ENCODE measurements at places on chromosomes 3 and 15.

DNA sequence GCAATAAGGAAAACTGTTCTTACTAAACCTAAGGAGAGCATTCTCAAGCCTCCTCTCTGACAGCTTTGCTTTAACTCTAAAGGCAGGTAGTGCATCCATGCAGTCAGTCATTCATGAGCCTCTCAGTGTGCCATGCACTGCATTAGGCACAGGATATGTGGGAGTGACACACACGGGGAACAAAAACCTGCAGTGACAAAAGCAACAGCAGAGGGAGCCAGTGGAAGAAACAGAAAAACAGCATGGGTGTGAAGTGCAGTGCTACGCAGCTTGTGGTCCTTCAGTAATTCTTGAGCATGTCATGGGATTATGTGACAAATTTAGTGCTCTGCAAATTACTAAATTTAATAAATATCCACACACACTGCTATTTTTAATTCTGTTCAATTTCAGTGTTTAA, 230.7 kb downstream of the BBX start:
- DNase-seq: no peak

DNA sequence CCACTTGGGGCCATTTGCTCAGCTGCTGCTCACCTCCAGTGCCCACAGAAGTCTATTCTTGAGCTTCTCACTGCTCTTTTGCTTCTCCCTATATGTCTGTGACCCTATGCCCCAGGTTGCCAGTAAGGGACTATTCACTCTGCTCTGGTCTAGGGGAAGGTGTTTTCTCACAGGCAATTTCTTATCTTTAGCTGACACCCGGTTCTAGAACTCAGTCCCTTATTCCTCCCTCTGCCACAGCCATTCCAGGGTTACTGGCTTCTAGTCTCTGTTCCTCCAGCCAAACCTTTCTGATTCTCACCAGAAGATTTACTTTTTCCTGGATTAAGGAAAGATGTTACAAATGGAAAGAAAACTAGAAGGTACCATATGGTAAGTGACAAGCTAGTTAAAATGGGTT, 574.0 kb downstream of the NTRK3 start:
- DNase-seq: no peak

DNA sequence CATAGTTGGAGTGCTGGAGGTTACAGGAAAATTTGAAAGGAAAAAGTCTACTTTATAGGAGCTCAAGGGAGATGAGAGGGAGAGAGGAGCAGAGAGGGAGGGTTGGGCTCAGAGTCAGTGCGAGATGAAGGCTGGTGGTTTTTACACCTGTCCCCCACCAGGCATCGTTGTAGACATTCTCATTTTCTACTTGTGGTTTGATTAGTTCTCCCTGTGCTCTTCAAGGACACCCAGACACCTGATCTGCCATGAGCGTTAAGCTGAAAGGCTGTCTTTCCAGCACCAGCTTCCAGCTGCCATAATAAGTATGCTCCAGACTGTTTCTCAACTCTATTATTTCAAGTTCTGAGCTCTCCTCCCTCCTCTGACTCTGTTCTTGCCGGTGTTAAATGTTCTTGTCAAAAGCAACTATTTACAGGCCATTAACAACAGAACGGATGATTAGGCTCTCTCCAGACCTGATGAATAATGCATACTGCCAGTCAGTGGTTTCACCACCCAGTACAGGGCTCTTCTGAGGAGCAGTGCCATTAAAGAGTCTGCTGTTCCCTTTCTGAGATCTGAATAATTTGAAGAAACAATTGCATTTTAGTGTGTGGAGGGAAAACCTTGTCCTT, 514.6 kb upstream of the MCTP2 start:
- DNase-seq: no peak

GRCh38 chr3:196246612-196247308, 30.4 kb downstream of the SLC51A start:
- no peak for DNase-seq

- no peak for DNase-seq
Observed at GRCh38 chr15:83044156-83044555, 22.9 kb downstream of the BTBD1 start.

- no peak for DNase-seq
Observed at GRCh38 chr3:58874248-58874741, 175.5 kb downstream of the CFAP20DC start.

GRCh38 chr3:109640146-109640652, 302.9 kb upstream of the DPPA4 start:
- no peak for DNase-seq

DNA sequence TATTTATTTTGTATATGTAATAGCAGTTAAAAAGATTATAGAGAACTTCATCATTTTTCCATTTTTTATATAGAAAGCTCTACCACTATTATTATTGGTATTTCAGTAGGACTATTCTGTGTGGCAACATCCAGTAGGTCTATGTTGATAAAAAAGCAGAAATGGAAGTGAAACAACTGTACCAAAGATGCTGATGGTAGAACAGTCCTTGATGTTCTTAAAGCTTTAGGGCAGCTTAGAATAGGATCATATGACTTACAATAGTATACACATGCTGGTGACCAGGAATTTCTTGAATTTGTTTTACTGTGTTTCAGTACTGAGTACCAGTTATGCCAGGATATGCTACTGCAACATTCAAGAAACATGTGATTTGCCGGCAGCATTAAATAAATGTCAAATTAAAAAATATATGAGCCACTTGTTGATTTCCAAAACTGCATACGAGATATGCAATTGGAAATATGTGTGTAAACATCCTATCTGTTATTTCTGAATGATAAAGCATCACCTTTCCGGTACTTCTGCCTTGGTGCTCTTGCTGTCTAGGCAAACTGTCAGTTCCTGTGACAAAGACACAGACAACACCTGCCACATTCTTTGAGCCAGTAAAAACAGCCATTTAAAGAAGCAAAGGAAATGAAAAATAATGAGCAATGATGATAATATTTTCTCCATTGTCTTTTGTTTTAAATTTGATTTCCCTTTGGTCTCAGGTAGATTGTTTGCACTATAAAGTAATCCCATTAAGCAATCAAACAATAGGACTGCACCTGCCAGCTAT, 649.2 kb downstream of the ZPLD1 start:
- no peak for DNase-seq

- no peak for DNase-seq
Observed at GRCh38 chr3:152202976-152203626, 65.6 kb upstream of the MBNL1 start.

GRCh38 chr3:31713816-31714215, 181.1 kb downstream of the STT3B start:
- no peak for DNase-seq

DNA sequence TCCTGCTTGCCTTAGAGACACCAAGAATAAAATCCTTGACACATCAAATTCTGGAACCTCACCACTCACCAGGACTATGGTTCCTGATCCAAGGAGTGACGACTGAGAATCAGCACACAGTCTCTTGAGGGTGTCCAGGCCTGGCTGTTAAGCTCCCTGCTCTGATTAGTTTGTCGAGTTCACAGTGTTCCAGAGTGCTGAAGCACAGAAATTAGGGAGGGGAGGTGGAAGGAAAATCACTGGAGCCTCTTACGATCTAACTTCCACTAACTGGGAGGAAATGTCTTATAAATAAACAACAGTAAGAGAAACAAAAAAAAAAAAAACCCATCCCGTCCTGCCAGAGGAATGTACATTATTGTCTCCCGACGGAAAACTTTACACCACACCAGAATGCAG, 330.2 kb downstream of the TIGIT start:
- no peak for DNase-seq

GRCh38 chr3:180466401-180467011, 135.5 kb upstream of the TTC14 start:
- DNase-seq: no peak

DNA sequence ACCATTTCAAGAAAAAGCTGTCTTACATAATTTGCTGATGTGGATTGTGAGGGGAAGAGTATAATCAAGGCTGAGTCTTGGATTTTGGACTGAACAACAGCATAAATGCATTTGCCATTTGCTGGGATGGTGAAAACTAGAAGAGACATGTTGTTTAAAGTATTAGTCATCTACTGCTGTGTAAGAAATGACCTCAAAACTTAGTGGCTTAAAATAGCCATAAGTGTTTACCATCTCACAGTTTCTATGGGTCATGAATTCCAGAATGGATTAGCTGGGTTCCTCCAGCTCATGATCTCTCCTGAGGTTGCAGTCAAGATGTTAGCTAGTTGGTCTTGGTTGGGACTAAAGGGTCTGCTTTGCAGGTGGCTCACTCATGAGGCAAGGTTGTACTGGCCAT, 66.2 kb downstream of the SCN11A start:
- no peak for DNase-seq

DNA sequence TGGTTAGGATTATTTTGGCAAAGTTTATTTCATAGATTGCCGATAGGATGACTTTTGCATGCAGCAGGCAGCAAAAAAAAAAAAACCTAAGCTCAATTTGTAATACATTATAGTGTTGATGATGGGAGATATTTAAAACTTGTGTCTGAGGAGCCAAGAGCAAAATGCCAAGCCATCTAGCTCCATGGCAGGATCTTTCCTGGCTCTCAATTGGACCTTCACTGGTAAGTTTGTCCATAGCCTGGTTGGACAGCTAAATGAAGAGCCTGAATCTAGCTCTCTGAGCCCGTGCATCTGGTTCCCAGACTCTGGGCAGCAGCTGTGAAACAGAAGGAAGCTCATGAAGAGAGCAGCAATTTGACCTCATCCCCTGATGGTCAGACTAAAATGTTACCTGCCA, 17.5 kb downstream of the STAC start:
- DNase-seq: no peak

GRCh38 chr3:89692601-89693000, 585.2 kb downstream of the EPHA3 start:
- DNase-seq: no peak

GRCh38 chr15:30063835-30064546, 18.8 kb upstream of the GOLGA8J start:
- DNase-seq: no peak

GRCh38 chr15:57385923-57386390, 9.7 kb downstream of the CGNL1 start:
- no peak for DNase-seq

GRCh38 chr3:194035406-194036138, 100.4 kb upstream of the HES1 start:
- no peak for DNase-seq

- no peak for DNase-seq
Observed at GRCh38 chr15:85019815-85020590, 38.3 kb downstream of the PDE8A start.

DNA sequence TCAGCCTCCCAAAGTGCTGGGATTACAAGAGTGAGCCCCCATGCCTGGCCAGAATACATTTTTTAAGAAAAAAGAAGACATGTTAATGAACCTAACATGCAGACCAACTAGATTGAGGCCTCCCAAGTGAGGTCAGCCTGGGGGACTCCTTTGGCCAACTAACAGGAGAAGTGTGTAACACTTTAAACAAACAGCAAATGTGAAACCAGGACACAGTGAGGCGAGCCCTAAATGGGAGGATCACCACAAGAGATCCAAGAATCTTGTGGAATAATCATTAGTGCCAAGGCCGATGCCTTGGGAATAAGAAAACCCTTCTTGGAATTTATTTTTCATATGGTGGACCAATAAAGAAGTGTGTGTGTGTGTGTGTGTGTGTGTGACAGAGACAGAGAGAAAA, 73.9 kb downstream of the ATP10A start:
- no peak for DNase-seq

DNA sequence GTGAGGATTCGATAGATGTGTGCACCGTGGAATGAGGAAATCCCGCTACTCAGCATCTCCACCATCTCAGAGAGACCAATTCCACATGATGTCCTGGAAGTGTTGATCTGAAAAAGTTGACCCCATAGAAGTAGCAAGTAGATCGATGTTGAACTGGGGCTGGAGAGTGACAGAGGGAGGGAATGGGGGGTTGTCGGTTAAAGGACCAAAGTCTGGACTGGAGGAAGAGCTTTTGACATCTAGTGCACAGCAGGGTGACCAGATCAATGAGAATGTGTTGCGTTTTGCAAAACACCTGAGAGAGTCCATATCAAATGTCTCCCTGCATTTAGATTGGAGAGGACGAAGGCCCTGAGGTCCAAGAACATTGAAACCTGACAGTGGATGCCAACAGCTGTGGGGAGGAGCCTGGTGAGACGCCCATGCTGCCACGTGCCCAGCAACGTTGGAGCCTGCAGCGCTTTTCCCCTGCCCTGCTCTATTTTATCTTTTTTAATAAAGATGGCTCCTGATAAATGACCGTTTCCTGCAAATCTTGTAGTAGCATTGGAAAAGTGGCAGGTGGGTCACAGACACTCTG, 30.1 kb upstream of the RPL32 start:
- DNase-seq: no peak

- no peak for DNase-seq
Observed at GRCh38 chr3:100779480-100779879, 70.2 kb downstream of the TFG start.

- no peak for DNase-seq
Observed at GRCh38 chr15:48449734-48450133, 118.5 kb downstream of the DUT start.

DNA sequence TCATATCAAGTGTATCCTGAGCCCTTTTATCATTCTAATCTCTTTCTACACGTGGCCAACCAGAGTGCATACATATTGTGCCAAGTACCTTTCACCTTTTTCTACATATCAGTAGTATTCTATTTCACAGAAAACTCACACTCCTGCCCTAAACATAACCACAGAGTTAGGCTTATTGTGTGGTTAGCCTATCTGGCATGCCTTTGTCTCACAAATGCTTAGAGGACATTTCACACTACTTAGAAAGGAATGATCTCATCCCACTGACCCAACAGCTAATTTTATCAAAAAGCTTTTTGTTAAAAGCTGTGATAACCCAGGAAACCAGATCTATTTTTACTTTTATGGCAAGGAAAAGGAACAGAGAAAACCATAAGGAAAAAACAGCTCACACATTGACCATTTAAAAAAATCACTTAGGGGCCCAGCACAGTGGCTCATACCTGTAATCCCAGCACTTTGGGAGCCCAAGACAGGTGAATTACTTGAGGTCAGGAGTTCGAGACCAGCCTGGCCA, 17.8 kb upstream of the MAP4 start:
- no peak for DNase-seq

DNA sequence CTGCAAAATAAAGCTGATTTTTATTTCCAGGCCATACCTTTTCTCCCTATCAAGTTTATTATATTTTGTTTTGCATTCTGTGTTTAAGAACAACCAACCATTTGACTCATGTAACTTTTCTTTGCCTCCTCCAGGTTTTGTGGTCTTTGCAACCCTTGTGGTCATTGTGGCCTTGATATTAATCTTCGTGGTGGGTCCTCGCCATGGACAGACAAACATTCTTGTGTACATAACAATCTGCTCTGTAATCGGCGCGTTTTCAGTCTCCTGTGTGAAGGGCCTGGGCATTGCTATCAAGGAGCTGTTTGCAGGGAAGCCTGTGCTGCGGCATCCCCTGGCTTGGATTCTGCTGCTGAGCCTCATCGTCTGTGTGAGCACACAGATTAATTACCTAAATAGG, 27.6 kb downstream of the NIPA2 start:
- no peak for DNase-seq

DNA sequence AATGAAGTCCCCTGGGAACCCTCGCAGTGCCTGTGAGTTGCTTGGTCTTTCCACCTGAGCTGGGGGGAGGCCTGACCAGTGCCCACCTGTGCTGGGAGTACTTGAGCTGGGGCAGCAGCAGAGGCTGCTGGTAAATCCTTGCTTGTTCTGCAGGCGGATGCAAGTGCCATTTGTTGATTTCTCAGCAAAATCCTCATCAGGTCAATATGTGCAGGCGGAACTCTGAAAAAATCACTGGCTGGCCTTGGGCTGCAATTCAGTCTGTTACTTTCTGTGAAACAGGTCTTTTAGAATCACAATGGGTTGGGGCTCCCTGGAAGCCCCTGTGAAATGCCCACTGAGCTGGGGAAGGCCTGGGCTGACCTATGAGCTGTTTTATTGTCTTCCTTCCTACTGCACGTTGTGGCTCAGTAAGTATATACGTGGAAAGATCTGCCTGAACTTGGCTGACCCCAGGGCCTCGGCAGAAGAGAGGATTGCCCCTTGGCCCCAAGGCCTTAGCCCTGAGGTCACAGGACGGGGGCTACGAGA, 182.0 kb upstream of the RGMA start:
- DNase-seq: no peak
